ENCODE measurements at places on chromosomes 5 and 9. TPM values are rescaled to one million over a fixed set of nuclear protein-coding genes. Genes with fewer than 3 reads are reported as not detected.

Gene EGR1
- 20.1 TPM for total RNA-seq

Gene ARHGEF37
- 0.15 TPM for total RNA-seq

Gene NRARP
- total RNA-seq = 116 TPM

Gene ERAP2
- 31.6 TPM for total RNA-seq

Gene SLC4A9
- 0.08 TPM for total RNA-seq

Gene RNF180
- not detected for total RNA-seq

Gene PCDHGA2
- total RNA-seq = 0.05 TPM
